WERI-Rb-1 (cell line): ENCODE measurements at places on chromosomes 11 and 22.

DNA sequence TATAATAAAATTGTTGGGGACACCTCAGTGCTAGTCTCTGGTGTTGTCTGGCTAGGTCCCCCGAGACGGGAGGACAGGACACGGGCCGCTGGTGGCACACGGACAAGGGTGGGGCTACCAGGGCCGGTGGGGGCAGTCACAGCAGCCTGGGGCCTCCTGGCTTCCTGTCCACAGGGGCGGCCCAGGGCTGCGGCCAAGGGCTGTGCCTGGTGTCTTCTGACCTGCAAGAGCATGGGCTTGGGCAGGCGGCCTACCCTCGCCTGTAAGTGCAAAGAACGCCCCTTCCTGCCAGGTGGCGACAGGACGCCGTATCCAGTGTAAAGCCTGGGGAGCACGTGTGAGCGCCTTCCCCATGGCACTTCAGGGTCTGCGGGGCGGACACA, 3.6 kb downstream of the LRFN4 start:
- DNase-seq, result no peak

- no peak for DNase-seq
Observed at GRCh38 chr11:130839981-130840666, 76.2 kb downstream of the SNX19 start.

- no peak for DNase-seq
Observed at GRCh38 chr11:40291741-40292140, 1167.7 kb downstream of the LRRC4C start.

DNA sequence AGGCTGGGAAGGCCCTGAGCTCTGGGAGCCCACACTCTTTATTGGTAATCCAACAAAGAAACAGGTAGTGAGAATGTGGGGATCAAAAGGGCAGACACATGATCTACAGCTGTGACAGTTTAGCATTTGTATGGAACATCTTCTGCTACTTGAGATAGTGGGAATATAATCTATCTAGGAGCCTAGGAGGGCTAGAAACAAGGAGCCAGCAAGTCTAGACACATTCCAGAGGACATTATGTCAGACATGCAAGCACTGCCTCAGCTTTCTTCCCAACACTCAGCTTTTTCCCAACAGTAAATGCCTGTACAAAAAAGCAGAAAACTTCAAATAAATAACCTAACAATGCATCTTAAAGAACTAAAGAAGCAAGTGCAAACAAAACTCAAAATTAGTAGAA, 1150.6 kb upstream of the RAG2 start:
- no peak for DNase-seq

DNA sequence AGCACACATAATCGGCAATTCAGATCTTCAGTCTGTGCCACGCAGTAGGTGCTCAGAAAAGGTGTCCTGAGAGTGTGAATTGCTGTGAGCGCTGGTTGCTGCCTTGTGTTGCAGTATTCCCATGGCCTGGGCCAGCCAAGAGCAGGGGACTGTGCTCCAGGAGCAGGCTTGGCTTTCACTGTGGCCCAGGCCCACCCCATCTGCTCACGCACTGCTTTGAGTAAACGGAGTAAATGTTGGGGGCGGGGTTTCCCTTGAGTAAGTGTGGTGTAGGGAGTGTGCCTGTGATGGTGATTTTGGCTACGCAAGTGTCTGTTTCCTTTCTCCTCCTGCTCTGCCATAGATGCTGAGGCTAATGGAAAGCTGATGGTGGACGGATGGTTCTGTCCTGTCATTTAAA, 2.3 kb downstream of the CTTN start:
- no peak for DNase-seq

DNA sequence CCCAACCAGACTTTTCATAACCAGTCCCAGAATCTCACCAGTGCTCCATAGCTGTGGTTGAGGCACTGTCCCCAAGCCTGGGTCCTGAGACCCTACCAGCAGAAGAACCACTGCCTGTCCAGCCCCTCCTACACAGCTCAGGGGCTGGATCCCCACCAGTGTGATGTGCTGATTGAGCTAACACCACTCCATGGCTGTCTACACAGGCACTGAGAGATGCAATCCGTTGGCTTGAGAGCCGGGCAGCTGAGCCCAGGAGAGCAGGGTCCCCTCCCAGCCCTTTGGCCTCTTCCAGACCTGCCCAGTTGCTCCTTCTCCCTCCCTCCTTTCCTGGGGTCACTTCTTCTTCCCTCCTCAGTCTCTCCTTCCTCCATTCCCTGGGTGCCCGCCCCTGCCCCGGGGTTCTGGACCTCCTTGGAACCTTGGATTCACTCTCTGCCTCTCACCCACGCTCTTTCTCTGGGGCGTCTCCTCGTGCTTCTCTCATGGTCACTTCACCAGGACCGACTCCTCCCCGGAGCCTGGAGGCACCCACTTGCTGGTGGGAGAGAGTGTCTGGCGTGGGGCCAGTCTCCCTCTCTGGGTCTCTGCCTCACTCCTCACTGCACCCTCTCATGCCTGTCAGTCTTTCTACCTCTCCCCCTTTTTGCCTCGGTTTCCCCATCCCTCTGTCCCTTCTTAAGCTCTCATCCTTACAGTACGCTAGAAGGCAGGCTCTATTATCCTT, 706 bp upstream of the SCYL1 start:
- DNase-seq, result peak; percentile 34

DNA sequence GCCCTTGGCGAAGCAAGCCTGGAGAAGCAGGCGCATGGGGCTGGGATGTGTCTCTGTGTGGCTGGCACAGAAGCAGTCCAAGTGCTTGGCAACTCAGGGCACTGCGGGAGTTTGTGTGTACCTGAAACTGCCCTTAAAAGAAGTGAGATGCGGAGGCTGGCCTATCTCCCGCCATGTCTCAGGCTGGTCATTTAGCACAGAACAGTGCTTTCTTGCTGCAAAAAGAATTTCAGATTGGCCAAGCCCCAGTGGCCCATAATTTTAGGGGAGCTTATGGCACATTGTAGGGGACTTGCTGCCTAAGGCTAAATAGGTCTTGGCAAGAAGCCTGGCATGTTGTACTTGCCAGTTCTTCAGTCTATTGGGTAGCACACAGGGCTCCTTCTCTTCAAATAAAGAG, 16.4 kb downstream of the EHF start:
- no peak for DNase-seq

GRCh38 chr22:24176040-24176439, 5.2 kb upstream of the SUSD2 start:
- DNase-seq, result no peak

GRCh38 chr22:17802822-17803221, 28.6 kb upstream of the BID start:
- no peak for DNase-seq

GRCh38 chr11:4975436-4975835, 19.2 kb upstream of the OR51L1 start:
- no peak for DNase-seq

DNA sequence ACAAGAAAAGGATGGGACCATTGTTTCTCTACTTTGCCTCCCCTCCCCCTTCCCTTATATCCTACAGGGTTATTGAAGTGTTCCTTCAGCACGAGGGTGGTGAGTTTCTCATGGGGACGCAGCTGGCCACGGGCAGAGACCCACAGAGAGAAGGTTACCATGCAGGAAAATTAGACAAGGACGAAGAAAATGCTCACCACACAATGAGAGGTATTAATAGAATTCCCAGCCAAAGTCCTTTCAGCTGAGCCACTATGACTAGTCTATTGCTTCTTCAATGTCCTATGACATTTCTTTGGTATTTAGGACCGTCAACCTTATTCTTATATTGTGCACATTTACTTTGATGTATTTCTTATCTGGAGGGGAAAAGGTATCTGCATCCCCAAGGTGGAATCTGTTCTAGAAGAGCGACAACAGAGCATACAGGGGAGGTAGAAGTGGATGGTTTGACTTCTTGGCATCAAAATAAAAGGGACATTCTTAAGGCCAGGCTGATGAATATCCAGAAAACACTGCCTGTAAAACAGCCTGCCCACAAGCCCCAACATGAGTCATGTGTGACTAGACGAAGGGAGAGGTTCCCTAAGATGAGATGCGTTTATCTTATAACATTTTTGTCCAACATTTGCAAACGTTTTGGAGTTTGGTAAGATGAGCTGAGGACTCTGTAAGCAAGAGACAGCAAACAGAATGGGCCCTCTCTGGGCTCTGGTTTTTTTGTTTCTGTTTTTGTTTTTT, 209.8 kb upstream of the NARS2 start:
- no peak for DNase-seq

GRCh38 chr22:41598081-41598480, 8.4 kb upstream of the PMM1 start:
- DNase-seq, result no peak

DNA sequence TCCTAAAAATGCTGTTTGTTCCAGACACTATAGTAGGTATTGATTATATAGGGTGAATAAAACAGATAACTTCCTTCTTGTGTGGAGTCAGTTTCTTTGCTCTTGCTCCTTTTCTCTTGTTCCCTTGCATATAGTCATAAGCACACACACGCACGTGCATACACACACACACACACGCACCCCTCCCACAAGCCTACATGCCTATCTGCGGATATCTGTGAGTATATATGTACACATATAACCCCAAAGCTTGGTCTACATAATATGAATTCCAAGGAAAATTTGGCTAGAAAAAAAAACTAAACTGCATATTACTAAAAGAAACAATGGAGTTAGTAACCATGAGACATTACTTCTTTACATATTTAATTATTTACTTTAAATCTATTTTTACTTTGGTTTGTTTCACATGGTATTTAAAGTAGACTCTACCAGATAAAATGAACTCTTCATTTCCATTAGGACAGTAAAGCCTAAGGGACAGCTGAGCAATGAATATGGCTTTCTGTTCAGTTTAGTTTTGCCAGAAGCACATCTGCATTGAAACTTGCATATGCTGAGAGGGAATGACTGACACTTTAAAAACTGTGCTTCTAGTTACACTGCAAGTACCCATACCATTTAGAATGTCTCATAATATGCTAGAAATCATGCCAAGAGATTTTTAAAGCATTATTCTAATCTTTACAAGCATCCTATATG, 676.4 kb downstream of the DLG2 start:
- DNase-seq, result no peak

DNA sequence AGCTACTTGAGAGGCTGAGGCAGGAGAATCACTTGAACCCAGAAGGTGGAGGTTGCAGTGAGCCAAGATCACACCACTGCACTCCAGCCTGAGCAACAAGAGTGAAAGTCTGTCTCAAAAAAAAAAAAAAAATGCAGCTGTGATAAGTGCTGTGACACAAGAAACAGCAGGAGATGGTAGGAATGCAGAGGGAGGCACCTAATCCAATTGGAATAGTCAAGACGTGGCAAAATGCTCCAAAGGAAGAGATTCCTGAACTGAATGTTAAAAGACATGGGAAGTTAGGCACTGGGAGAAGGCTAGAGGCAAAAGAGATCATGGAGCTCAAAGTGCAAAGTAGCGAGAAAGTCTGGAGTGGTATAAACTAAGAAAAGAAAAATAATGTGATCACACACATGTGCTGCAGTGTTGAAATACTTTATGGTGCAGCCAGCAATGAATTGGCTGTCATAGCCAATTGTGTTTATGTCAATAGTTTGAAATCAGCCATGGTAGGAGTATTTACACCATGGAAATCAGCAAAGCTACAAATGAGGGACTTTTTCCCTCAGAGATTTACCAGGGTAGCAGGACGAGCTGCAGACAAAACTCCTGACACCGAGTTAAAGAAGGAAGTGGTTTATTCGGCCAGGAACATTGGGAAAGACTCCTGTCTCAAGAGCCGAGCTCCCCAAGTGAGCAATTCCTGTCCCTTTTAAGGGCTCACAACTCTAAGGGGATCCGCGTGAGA, 40.9 kb upstream of the LIPT2 start:
- no peak for DNase-seq

DNA sequence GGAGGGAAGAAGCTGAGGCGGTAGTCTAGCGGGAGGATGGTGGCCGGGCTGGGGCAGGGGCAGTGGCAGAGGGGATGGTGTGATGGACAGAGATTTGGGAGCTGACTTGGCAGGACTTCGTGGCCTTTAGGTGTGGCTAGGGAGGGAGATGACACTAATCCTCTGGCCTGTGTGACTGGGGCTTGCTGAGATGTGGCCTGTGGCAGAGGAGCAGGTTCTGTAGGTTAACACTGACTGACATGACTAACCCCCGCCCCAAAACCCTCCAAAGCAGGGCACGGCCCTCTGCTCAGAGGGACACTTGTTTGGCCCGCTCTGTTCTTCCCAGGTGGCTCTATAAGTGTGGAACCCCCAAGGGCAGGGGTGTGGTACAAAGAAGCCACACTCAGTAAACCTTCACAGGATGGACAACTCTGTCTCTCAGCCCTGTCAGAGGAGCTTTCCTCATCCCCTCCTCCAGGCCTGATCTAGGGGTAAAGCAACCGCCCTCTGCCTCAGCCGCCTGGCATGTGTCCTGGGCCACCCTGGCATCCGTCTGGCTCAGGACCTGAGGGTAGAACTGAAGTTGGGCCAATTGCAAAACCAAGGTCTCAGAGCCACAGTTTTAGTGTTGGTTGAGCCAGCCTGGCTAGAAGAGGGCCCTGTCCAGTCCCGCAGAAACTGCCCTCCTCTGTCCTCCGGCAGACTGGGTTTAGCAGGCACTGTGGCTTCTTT, 15.6 kb downstream of the TOM1 start:
- DNase-seq, result no peak

DNA sequence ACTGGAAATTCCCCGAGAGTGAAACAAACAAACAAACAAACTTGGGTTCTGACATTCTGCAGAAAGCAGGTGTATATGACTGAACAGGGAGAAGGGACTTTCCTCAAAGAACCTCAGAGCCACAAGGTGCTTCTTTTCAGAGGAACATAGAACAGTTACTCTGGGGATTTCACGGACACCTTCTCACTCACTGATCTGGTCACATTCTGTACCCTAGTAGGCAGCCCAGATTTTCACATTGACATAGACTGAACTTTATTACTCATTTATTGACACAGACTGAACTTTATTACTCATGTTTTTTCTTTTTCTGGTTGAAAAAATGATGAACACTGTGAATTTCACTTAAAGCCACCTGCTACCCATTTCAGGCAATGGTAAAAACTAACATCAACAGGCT, 263.0 kb downstream of the OPCML start:
- no peak for DNase-seq

DNA sequence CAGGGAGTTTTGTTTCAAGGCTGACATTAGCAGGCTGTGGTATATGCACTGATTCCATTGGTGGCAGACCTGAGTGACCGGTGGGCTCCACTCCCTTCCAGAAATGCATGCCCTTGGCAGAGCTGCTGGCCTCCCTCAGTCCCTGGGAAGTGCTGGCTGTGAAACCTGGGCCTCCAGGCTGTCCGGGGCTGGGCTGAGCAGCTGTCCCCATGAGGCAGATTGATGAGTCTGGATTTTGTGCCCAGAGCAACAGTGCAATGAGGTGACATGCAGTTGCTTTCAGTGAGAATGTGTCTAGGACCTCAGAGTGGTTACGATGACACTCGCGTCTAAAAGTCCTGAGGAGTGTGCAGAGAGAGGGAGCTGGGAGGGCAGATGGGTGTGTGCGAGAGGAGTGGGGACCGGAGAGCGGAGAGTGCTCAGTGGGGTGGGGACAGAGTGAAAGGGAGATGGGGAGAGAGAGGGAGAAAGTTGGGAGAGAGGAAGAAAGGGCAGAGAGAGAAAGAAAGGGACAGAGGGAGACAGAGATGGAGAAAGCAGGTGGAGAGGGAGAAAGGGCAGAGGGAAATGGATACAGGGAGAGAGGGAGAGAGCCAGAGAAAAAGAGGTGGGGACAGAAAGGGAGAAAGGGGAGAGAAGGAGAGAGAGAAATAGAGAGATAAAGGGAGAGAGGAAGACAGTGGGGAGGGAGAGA, 978.3 kb downstream of the BRD1 start:
- no peak for DNase-seq
